IPS DF 19.7 (cell line): ENCODE measurements at places on chromosomes 12 and 14.

DNA sequence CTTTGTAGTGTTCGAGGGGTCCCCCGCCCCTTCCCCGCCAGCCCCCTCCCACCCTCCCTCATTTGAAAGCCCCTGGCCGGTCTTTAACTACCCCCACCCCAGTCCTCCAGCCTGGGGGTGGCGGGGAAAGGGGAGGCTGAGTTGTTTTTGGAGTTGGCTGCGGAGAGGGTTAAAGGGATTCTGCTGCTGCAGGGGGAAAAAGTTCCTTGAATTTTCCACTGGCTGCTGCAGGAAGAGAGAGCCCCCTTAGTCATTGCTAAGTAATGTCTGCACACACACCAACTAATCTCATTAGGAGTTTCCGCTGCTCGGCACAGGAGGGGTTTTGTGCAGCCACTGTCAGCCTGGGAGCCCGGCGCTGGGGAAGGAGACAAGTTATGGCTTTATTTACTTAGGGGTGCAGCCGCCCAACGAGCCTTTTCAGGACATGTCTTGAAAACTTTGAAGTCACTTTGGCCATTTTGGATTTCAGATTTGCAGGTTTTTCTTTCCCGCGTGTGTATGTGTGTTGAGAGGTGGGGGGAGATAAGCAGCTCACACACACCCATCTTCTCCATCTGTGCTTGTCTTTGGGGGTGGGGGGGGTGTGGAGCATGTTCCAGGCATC is 1.8 kb downstream of the ELK3 start:
- DNase-seq: no peak

DNA sequence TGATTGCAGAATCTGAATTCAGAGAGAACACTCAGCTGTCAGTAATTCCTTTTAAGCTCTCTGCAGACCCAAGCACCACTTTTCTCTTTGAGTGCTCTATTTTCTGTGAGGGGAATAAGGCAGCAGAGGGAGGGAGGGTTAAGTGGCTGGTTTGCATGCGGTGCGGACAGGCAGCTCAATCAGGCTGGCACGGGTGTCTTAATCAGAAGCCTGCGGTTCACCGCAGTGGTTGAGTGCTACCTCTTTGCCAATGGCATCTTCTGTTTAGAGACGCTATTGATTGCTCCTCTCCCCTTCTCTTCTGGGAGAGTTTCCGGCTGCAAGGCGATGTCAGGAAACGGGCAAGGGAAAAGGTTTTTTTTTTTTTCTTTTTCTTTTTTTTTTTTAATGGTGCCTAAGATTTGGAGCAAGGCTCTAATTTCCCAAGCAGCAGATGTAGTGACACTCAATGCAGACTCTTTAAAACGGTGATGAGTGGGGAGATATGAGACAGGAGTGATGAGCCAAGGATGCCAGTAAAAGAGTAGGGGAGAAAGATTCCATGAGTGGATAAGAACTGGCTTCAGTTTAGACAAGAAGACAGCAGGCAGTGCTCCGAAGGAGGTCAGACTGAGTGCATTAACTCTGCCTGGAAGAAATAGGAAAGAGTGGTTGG is 533.7 kb upstream of the SEL1L start:
- DNase-seq: no peak

DNA sequence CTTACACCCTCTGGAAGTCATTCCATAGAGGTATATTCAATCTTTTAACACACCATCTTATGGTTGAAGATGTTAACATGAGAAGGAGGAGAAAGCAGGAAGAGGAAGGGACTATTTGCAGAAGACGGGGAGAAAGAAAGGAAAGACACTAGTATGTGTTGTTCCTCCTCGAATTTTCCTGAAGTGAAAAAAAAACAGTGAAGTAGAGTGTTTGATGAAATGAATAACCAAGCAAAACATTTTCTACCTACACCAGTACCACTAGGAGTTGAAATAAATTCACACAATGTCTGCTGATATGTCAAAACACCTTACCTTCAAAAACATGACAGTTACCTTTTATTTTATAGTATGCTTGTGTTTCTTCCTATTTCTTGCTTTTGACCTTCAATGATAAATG is 1.4 kb upstream of the CNOT2 start:
- no peak for DNase-seq

DNA sequence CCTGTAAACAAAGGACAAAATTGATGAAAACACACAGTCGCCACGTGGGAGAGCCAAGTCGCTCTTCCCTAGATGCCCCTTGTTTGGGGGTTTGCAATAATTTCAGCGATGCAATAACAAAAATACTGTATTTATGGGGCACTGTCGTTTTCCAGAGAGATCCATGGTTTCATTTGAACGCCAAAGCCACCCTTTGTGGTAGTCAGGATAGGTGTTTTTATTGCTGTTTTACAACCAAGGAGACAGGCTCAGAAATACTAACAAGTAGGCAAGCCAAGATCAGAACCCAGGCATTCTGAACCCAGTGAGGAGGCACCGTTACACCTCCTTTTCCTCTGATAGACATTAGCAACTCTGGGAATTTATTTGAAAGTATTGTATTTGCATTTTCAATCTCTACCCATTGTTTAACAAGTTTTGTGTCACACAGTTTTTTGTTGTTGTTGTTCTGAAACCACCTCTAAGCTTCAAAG is 831 bp upstream of the BTBD7 start:
- no peak for DNase-seq

DNA sequence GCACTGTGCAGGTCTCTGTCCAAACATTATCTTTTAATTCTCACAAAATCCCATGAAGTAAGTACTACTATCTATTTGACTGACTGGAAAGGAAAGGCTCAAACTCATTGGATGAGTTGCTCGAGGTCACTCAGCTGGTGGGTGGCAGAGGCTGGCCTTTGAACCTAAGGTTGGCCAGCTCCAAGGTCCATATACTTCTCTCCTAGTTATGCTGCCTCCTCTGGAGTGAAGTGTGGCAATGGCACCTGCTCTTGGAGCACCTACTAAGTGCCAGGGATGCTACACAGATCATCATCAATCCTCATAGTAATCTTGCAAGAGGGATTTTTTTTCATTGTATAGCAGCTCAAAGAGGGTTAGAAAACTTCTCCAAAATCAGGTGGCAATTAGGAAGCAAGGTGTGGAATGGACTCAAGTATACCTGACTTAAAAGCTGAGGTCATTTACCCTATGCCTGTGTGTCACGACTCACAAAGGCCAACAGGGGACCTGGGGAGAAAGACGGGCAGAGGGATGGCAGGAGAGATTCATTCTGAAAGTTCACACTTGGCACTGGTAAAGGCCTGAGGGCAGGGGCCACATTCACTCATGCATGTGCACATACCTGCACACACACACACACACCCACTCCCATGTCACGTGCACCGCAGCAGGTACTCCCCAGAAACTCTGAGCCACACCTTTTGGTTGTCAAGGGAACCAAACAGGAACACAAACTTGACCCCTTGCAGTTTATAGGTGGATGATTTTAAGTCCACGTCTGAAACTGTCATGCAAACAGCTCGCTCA is 146.4 kb downstream of the FOXN3 start:
- DNase-seq: no peak

DNA sequence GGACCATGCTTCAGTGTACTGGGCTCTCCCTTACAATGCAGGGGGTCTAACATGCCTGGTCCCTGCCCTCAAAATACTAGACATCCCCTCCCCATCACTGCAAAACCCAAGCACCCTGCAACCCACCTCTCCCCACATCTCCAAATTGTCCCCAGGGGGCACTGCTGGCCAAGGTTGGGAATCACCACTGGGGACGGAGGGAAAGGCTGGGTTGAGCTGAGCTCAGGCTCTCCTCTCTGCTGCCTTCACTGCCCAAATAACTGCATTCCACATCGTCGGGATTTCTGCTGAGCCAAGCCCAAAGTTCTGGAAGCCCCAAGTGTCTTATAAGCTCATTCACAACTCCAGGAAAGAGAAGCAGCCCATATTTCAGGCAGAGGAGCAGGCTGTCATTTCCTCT is 69.6 kb downstream of the NT5DC3 start:
- DNase-seq: peak; percentile 52

DNA sequence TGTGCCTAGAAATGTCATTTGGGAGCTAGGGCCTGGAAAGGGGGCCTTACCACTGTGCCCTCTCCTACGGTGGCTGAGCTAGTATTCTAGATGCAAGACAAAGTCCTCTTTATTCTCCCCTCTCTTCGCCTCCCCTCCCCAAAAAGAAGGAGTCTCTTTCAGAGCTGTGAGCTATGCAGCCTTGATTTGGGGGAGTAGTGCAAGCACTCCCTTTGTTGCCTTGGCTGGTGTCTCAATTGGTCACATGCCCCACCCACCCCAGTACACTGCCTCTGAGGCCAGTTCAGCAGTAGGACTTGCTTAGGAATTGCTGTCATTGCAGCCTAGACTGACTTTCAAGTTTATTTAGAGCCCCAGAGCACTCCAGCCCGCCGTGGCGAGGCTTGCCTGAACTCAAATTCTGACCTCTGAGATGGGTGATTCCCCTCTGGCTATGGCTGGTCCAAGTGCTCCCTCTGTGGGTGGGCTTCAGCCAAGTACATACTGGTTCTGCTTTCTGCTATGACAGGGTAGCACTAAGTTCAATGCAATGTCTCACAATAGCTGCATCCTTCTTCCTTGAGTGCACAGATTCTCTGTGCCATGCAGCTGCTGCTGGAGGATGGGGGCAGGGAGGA is 37.0 kb upstream of the FBXO33 start:
- DNase-seq: peak; percentile 25

GRCh38 chr12:26631846-26632245 is 201.1 kb downstream of the ITPR2 start:
- DNase-seq: no peak

- DNase-seq: no peak
Measured at GRCh38 chr12:14148489-14149270, 167.3 kb upstream of the GRIN2B start.

DNA sequence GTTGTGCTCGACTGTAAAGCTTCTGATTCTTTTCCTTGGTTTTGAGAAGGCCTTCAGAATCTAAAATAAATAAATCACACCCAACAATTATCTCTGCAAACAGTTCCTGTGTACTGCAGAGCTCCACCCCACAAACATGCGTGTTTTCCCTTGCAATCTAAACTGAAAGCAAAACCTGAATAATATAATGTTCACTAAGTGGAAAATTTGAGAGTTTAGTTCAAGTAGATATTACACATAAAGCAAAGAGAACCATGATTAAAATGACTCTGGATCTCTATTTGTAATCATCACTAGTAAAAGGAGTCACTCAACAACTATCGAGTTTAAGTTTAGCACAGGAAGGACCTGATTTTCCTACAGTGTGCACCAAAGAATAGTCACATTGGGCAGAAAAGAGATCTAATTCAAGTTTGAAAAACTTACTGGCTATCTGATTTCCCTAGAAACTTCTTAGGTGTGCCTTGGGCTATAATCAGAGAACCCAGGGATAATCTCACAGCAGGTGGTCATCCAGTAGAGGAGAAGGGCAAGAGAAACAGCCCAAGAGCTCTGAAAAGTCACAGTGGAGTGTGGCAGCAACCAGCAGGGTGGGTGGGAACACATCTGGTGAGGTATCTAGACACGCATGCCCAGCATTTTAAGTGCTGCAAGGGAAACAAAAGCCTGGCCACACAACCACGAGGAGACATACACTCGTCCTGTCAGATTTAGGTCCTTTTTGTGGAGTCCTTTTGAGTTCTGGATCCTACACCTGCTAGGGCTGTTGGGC is 25.4 kb downstream of the ATG14 start:
- DNase-seq: no peak

DNA sequence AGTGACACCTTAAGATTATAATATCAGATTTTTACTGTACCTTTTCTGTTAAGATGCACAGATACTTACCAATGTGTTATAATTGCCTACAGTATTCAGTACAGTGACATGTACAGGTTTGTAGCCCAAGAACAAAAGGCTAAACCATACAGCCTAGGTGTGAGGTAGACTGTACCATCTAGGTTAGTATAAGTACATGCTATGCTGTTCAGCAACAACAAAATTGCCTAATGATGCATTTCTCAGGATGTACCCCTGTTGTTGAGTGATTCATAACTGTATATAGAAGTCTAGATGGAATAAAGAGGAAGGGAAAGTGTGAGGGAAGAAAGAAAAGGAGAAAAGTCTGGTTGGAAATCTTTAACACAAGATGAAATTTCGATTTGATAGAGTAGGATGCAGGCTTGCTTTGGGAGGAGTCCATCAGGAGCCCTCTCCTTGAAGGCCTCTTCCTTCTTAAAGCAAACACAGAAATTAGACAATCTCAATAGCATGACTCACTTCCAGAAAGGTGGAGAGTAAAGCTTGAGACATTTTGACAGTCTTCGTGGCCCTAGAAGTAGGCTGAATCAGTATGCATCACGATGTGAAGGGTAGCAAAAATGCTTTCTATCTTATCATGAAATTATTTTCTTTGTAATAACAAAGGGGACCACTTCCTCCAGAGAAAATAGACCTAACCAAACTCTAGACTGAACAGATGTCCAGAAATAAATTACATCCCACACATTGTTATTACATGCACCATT is 191.5 kb downstream of the SYT1 start:
- no peak for DNase-seq

DNA sequence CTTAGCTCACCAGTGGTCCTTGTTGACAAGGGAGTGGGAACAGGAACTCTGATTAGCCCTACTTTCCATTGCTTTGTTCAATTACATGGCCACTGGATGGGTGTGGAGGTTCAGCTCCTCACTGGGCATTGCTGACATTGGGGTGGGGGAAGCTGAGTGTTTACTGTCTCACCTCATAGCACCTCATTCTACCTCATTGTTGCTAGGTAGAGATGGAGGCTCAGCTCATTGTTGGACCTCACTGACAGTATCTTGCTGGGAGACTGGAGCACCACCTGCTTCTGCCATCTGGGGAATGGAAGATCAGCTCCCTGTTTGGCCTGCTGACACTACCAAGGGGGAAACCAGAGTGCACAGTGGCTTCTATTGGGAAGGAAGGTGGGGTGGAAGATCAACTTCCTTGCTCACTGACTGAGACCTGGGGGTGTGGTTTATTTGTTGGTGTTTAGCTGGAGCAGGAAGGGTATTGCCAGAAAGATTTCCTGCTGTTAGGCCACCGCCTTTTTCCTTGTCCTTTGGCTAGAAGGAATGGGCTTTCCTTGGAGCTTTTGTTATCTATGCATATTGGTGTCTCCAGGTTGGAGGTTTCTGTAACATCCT is 1.3 kb upstream of the OR4E2 start:
- no peak for DNase-seq

- DNase-seq: no peak
Measured at GRCh38 chr14:68113343-68113930, 293.9 kb downstream of the RAD51B start.
